NCI-H2107 (cell line): ENCODE measurements at places on chromosomes 5 and 9.

- no peak for DNase-seq
Observed at GRCh38 chr9:115157245-115157674, 39.3 kb upstream of the TNC start.

GRCh38 chr9:91208419-91208745 is 153.3 kb downstream of the AUH start:
- no peak for DNase-seq

DNA sequence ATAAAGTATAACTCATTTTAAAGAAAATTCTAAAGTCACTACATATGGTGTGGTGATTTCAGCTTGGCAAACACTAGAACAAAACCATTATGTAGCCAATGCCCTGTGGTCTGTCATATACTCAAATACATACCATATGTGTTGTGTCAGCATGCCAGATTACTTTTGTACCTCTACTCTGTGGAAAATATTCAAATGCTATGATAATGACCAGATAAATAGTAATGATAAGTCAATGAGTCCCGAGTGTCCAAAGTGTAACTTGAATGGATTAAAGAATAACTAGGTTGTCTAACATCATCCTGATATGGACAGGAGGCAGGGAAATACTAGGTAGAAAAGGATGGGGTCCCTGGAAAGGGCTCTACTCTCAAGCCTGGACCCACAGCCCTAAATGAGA is 58.0 kb upstream of the IL6ST start:
- DNase-seq, result no peak

DNA sequence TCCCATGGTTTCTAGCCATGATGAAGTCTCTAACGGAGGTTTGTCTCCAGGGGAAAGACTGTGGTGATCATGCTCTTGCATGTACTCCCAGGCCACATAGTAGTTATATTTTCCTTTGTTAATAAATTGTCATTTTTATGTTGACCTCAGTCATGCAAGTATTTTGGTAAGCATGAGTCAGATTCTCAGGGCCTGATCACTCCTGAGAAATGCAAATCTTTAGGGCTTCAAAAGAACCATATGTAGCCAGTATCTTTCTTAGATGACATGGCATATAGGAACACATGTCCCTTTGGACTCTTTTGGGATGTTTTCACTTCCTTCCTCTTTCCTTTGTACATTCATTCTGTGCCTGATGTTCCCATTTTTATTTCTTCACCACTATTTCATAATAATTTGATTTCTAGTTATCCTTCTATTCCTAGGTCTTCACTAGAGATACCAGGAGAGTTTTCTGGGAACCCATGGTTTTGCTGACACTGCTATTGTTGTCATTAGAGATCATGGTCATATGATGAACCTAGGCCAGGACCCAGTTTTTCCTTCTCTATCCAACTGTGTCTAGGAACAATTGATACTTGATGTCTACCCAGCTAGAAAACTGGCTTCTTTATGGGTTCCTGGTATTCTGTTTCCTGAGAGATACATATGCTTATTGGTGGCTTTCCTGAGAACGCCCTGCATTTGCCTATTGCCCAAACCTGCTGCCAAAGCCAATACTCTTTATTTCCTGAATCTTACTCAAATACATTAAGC is 248.1 kb upstream of the NREP start:
- no peak for DNase-seq

DNA sequence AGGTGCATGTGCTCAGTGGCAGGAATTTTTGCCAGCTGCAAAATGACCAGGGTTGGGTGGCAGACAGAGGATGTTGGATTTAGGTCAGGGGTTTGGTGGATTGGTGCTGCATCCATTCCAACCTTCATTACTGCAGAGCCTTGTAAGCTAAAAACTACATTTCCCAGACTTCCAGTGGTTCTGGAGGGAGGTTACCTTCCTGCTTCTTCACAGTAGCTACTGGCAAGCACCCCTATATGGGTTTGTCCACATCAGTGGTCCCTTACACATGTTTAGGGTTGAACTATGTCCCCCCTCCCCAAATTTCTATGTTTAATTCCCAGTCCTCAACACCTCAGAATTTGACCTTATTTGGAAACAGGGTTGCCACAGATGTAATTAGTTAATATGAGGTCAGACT is 20.7 kb upstream of the IL17B start:
- DNase-seq, result no peak

GRCh38 chr5:5380298-5380697 is 42.2 kb upstream of the ICE1 start:
- no peak for DNase-seq

DNA sequence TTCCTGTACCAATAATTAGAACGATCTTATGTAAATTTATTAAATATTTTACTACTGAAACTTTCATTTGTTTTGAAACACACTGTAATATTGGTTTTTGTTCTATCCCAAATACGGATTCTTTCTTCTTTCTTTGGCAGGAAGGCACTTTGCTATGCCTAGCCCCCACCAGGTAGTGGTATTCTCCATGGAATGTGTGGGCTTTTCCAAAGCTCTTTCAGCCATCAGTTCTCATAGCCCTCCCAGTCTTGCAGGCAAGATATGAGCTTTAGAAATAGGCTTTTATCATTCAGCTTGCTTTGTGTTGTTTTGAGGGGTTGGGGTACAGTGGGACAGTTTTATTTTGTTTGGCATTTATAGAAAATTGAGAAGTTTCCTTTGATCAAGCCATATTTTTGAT is 107.5 kb downstream of the DMXL1 start:
- DNase-seq, result no peak

- no peak for DNase-seq
Observed at GRCh38 chr5:82307451-82307850, 29.3 kb upstream of the RPS23 start.

DNA sequence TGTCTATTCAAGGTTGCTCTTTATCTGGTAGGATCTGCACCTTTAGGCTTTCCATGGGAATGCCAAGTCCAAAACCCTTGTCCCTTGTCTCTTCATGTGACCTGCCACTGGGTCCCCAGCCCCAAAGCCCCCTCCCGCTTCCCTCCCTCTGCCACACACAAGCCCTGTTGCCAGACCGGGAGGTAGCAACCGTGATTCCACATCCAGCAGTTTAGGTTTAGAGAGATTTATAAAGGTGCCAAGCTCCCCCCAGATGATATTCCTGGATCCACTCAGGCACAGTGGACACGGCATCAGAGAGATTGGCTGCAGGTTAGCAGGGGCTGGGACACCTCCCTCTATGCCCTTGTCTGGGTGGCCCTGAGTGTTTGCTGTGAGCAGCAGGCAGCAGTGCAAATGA is 504.7 kb downstream of the CCDC171 start:
- no peak for DNase-seq

GRCh38 chr9:91824601-91825305 is 125.3 kb downstream of the ROR2 start:
- DNase-seq, result no peak

DNA sequence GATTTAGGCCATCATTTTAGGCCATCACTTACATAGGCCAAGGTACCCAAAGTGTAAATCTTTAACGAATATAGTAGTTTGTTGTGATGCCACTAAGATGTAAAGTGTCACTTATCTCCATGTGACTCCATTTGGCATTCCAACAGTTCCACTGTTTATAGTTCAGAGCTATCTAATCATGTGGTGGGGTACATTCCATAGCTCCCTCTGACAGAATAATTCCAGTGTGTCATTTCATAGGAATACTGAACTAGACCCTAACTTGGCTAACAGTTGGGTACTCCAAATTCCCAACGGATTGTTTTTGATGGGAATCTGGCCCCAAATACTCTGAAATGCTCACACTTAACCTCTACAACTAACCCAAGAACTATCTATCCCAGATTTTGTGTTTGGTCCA is 76.7 kb upstream of the FST start:
- DNase-seq, result no peak

GRCh38 chr5:119808474-119808873 is 179.1 kb downstream of the FAM170A start:
- DNase-seq, result no peak

DNA sequence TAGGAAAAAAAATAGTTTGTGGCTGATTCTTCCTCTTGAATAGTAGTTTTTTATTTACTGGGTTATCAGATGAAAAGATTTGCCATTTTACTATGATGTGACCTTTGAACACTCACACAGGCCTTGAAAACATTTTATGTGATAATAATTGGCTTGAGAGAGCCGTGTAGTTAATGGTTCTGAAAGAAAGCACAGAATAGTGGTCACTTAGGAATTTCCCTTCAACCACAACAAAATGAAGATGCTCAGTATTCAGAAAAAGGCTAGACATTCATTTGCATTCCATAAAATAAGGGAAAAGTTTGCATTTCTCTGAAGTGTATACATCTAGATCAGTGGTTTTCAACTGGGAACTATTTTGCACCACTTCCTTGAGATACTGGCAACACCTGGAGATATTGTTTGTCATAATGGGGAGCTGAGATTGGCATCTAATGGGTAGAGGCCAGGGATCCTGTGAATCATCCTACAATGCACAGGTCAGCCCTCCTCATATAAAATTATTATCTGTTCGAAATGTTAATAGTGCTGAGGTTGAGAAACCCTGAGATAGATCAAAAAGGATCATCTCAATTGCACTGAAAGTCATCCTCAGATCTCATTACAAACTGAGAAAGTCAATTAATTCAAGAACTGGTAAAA is 446.4 kb upstream of the CCNG1 start:
- DNase-seq, result no peak

GRCh38 chr9:136004712-136005111 is 43.5 kb upstream of the UBAC1 start:
- no peak for DNase-seq
